ENCODE measurements at places on chromosomes 16 and 17.

DNA sequence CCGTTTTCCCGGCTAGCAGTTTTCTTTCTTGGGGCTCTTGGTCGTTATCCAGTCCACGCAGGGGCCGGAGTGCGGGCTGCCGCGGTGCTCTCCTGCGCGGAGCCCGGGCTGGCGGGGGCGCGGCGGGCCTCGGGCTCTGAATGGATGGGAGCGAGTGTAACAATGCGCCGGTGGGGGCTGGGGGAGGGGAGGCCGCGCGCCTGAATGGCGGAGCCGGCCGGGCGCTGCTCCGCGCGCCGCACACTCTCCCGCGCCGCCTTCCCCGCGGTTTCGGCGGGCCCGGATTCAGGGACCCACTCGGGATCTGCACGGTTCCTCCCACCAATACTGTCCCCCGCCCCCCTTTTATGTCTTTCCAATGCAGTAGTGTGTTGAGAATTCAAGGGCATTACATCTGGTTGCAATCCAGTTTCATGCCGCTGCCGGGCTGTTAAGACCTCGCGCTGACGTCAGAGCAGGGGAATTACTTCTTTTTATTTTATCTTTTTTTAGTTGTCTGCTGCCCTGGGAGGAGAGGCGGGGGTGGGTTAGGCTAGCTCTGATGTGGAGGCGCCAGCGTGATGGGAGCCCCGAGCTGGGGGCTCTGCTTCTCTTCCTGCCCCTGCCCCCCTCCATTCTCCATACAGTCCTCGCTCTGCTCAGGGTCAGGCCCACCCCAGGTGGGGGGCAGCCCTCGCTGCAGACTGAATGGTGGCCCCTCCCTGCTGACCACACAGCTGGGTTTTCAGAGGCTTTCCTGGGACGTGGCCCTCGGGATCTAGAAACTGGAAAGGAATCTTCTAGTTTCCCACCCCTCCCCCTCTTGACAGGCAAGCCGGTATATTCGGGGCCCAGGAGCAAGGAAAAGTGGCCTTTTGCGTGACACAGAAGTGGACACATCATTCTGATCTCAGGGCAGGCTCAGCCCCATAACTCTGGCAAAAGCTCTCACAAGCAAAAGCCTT is 1.8 kb downstream of the RAI1 start:
- DNase-seq = peak; percentile 24

- DNase-seq = no peak
Measured at GRCh38 chr16:28264656-28265055, 27.7 kb upstream of the SBK1 start.

GRCh38 chr17:81148986-81149533 is 16.2 kb upstream of the PVALEF start:
- DNase-seq = no peak

- no peak for DNase-seq
Measured at GRCh38 chr17:48552466-48553189, 7.7 kb upstream of the HOXB2 start.

DNA sequence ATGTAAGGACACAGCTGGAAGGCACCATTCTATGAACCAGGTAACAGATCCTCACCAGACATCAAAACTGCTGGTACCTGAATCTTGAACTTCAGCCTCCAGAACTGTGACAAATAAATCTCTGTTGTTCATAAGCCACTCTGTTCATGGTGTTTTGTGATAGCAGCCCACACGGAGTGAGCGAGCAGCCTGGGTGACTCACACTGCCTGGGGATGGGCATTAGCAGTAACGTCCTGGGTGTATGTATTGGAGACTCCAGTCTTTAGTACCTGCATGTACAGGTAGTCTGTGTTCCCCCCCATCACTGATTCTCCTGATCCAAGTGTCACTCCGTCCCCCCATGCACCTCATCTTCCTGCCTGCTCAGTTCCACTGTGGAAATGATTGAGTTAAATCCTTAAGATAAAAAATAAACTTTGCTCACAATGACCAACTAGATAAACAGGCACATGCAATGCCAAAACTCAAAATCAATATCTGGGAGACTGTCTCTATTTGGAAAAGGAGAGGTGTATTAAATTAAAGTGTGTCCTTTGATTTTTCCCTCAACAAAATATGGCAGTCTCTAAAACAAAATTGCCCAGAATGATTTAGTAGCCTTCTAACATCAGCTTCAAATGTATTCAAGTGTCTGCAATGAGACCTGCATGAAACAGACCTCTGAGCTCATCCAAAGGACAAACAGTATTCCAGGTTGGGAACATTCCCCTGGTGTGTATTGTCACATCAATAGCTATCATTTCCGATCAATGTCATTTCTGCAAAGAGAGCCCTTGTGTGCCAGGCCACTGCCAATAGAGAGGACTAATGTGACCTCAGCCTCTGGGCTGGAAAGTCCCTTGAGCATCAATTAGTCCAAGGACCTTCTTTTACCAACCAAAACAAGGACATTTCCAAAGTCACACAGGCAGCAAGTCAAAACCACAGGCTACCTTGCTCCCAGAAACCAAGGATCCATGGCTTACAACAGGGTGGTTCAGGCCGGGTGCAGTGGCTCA is 12.2 kb upstream of the VAT1L start:
- DNase-seq = no peak

GRCh38 chr17:51820252-51820651 is 338.3 kb downstream of the CA10 start:
- peak; percentile 6 for DNase-seq

- peak; percentile 68 for DNase-seq
Measured at GRCh38 chr17:6831661-6832263, at the start of gene TEKT1. TSS of gene TEKT1 (minus strand) at chr17:6831729. CDS start at chr17:6830376, 1,353 bp downstream.

DNA sequence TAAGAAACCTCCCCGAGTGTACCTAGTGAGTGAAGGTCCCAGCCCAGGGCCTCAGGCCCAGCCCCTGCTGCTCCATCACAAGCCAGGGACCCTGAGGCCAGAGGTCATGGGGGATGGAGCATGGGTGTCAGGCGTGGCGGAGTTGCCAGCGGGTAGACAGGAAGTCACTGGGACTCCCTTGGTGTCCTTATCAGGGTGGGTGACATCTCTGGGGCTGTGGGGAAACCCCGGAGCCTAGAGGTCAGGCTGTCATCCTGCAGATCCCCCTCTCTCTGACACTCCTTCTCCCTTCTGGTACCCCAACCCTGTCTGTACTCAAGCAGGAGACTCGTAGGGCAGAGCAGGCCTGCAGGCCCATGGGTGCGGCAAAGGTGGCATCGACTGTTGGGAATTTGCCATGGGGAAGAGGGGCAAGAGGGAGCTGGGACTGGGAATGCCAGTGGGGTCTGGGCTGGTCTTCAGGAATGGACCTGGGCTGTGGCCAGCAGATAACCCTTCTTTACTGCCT is 10.8 kb upstream of the ADGRG1 start:
- no peak for DNase-seq

DNA sequence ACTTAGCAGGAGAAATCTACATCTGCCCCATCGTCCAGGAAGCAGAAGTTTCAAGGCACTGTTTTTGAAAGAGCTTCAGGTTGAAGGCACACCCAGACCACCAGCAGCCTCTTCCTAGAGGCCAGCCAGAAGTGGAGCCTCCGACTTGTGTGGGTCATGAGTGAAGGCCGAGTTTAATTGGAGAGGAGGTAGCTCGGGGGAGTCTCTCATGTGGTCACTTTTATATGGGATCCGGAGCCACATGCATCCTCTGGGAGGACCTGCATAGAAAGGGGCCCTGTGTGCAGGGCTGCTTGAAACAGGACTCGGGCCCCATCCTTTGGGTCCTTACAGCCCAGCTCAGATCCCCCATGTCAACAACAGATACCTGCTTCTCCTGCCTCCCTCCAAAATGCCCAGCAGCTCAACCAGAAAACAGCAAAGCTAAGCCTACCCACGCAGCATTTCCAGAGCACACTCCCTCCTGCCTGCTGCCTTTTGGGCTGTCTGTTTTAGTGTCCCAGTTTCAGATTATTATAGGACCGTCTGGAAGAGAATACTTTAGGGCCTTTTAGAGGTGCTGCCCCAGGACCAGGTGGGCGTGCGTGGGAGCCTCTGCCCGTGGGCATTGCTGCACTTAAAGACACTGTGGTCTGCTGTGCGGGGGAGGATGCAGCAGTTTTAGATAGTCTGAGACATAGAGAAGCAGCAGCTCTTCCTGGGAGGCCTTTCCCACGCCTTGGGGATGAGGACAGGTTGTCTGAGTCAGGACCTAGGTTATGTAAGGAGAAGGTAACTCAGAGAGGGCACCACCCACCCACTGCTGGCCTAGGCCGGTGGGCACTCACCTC is 29.5 kb downstream of the MPRIP start:
- no peak for DNase-seq

GRCh38 chr17:16453493-16453851 is 38.1 kb downstream of the TRPV2 start:
- DNase-seq = no peak

DNA sequence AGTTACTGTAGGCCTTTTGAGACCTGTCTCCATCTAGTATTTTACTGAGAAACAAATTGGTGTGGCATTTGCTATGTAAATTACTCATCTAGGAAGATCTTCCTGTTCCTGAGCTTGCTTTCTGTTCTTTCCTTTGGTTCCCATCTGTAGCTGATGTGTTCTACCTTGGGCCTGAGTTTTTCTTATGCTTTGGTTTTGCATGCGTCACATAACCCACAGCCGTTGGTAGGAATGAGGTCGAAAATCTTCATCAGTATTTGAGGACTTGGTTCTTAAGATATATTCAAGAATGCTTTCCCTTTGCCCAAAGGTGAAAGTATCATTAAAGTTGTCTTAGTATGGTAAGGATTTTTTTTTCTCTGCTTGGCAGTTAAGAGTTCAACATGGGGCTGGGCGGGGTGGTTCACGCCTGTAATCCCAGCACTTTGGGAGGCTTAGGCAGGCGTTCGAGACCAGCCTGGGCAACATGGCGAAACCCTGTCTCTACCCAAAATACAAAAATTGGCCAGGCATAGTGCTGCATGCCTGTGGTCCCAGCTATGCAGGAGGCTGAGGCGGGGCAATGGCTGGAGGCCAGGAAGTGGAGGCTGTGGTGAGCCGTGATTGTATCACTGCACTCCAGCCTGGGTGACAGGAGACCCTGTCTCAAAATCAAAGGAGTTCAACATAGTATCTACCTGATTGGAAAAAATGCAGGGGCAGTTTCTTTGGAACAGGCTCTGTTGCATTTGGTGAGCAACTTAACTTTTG is 28.8 kb downstream of the IST1 start:
- no peak for DNase-seq

- no peak for DNase-seq
Measured at GRCh38 chr16:69554495-69554894, 11.3 kb upstream of the NFAT5 start.

DNA sequence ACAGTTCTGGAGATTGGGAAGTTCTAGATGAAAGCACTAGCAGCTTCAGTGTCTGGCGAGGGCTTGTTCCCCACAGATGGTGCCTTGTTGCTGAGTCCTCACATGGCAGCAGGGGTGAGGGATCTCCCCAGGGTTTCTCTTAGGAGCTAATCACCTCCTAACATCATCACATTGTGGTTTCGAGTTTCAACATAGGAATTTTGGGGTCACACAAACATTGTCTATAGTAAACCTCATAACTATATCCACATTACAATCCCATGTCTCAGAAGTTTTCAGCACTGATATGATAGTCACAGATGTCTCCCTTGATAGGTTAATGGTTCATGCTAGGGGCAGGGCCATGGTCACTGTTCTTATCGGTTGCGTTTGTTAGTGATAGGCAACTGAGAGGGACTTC is 13.8 kb downstream of the CLUAP1 start:
- no peak for DNase-seq

DNA sequence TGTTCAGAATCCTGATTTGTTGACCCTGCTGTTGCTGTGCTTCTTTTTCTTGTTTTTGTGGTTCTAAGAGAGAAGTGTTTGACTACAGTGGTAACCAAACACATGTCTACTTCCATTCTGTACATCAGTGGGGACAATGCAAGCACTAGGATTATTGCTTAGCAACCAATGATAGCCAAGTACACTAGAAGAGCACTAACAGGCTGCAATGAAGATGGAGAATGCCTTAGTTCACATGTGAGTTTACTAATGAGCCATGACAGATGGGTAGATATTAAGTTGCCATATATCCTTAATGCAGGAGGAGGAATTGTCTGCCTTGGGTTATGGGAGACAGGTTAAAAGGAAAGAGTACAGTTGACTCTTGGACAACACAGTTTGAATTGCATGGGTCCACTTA is 8.3 kb downstream of the EFCAB5 start:
- no peak for DNase-seq

DNA sequence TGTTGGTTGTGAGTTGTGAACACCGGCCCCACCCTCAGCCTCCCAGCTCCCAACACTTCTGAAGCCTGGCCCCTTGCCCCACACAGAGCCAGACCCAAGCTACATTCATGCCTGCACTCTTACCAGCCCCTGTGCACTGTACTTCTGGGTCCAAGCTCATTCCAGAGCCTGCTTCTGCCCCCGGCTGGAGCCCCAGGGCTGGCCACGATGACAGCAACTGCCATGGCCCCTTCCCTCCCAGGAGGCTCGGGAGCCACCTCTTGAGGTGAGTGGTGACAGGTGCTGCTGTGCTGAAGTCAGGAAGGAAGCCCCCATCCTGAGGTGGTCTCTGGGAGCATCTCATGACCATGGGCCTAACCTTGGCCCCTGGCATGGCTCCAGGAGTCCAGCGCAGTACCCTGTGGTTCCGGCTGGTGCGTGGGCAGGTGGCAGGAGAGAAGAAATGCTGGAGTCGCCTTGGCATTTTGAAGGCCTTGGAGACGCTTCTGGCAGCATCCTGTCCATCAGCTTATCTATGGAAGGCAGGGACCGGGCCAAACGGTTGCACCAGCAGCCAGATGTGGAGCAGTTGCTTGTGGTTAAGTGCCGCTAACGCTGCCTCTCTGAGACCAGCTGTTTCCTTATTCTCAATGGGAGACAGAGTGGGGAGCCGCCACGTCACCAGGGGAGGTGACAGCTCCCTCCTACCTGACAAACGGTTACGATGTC is 3.9 kb upstream of the CDT1 start:
- DNase-seq = no peak

GRCh38 chr16:55948230-55948629 is 73.1 kb upstream of the CES5A start:
- DNase-seq = no peak

DNA sequence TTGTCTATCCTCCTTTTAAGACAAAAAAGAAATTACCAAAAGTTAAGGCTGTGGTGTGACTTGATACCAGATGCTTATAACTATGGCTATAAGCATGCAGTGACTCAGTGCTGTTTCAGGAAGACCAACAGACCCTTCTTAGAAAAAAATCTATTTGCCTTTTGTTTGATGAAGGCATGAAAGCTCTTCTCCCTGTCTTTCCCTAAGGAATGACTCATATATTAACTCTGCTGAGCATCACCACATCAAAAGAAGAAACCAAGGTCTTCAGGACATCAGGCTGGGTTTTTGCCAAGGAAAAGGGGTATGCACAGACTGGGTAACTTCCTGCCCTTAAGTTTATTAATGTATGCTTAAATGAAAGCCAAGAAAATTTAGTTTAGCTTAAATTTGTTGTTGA is 47.1 kb downstream of the VMP1 start:
- DNase-seq = peak; percentile 82

DNA sequence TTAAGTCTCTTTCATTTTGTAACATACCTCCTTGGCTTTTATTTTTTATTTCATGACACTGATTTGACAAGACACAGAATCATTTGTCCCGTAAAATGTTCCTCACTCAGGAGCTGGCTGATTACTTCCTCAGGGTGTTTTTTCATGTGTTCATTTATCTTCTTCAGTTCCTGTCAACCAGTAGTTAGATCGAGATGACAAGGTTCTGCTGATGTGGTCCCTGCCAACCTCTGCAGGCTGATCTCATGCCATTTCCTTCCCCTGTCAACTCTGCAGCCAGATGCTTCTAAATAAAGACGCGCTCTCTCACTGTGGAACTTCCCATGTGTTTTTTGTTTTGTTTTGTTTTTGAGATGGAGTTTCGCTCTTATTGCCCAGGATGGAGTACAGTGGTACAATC is 8.1 kb upstream of the CXCL16 start:
- peak; percentile 29 for DNase-seq
